ENCODE measurements at places on chromosomes 1 and 21.

DNA sequence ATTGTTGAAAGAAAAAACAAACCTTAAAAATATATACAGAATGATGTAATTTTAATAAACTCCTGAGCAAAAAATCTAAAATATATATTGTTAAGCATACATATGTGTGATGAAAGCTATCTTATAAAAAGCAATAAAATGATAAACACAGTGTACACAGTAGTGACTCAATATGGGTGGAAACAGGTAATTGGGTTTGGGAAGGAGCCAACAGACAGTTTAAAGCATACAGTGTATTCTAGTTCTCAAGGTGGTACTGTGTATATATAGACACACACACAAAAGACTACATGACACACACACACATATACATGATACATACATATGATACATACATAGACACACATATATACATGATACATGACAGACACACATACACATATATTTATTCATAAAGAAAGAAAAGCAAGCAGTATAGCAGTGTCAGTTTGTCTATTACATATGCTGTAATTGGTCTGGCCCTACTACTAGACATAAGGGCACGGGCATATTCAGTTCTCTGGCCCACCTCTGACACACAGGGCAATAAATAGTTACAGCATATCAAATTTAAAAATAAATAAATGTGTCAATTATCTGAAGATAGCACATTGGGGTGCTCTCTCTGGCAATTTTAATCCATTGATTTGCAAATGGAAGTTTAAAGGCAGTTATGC is 330.2 kb downstream of the S1PR1 start:
- DNase-seq, result no peak

DNA sequence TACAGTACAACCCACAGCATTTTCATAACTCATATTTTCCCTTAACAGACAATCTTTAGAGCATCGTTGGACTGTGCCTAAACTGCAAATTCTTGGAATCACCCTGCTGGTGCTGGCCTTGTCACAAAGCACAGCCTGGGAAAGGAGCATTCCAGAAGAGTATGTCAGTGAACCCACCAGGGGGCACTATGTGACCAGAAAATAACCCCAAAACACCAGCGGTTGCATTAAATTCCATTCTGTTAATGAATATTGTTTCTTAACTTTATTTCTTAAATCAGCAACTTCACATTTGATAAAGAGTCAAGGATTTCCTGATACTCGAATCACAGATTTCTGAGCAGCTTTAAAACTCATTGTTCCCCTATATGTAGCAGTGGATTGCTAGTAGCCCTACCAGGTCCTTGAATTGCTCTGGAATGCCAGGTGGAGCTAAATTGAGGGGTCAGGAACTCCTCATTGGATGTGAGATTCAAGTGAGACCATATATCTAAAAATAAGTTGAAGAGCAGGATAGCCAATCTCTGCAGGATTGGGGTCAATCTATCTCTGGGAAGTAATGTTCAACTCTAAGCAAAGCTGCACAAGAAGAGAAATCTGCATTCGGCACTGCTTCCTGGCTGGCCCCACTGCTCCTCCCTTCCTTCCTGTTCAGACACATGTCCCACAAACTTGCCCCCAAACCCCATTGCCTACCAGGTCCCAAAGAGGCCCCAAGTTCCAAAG is 12.7 kb upstream of the RAB4A start:
- no peak for DNase-seq

DNA sequence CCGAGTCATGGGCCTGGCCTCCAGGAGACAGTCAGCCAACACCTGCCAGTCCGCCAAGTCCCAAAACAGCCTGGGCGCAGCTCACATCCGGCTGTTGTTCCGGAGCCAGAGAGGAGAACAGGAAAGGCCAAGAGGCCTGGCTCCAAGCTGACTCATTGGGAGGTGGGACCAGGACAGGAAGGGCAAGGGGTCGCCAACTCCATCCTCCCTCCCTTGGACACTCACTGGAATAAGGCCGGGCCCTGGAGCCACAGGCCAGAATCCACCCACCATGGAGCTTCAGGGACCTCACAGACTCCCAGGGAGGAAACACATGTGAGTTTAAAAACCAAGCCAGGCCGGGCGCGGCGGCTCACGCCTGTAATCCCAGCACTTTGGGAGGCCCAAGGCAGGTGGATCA is 25.1 kb upstream of the CLIC4 start:
- DNase-seq, result no peak

GRCh38 chr1:159958719-159959380 is 4.8 kb upstream of the SLAMF9 start:
- DNase-seq, result no peak

DNA sequence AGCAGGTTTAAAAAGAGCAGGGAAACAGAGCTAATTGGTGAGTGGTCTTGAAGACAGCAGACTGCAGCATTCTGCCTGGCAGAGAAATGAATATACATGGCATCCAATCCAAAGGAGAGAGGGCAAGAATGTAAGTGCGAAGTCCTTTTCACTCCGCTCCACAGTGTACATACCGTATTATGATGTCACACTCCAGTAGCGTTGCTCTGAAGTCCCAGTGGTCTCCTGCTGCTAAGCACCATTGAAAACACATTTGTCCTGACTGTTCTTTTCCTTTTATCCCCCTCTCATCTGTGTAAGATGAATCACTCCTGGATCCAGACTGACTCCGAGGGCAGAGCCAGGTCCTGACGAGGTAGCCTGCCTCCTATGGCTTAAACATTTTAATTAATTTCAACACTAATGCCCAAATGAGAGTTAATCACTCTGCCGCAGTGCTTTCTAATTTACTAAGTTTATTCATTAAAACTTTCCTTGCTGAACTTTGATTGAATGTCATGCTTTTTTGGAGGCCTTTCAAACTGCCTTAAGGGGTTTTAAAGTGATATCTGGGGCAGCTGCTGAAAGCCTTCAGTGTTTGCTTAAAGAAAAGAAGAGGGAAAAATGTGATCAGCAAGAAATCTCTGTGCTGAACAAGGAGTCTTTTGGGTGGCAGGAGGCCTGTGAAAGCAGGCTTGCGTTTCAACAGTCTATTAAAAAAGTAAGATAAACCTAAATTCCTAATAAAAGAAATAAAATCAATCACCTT is 227.2 kb downstream of the ATG4C start:
- no peak for DNase-seq

- DNase-seq, result no peak
Observed at GRCh38 chr1:9700340-9700739, 48.8 kb downstream of the PIK3CD start.

DNA sequence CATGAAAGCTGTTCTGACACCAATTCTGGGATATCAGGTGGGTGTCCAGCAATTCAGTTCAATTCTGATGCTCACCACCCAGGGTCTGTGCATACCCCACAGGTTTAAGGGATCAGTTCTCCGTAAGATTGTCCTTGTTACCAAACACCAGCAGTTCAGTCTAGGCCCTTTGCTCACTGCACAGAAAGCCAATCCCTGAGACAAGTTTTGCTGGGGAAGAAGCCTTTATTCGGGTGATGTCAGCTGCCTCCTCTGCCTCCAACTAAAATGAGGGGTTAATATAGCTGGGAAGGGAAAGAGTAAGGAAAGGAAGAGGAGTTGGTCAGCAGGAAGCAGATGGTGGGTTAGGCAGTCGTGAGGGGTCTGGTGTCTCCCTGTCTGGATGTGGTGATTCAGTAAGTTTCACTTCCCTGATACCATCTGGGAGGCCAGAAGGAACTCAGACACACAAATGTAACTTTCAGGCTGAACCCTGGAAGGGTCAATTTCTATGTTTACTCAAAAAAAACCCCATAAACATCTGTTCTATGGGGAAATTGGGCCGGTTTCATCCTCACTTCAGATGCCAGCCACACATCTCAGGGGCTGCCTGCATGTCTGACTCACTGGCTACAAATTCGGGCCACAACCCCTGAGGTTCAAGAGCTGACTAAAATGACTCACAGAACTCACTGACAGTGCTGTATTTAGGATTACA is 83.3 kb upstream of the PGBD5 start:
- DNase-seq, result no peak

GRCh38 chr1:193730017-193730416 is 543.6 kb upstream of the B3GALT2 start:
- DNase-seq, result no peak

GRCh38 chr21:41152147-41152546 is 15.8 kb upstream of the BACE2 start:
- DNase-seq, result no peak

- DNase-seq, result no peak
Observed at GRCh38 chr1:204672069-204672468, 13.5 kb downstream of the LRRN2 start.

GRCh38 chr1:16903458-16903796 is 7.6 kb downstream of the RNU1-2 start:
- DNase-seq, result no peak

DNA sequence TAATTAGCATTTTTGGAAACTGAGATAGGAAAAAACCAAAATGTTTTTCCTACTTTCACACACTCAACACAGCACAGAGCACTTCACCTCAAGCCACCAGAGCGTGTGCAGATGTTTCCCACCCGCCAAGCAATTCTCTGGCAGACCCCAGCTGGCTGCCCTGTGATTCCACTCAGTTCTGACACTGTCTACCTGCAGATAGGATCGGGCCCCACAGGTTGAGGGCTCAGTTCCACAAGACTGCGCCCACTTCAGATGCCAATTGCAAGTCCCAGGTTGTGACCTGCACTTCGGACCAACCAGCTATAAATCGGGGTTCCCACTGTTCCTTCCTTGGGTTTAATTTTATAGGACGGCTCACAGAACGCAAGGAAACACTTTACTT is 9.9 kb downstream of the KIAA1614 start:
- no peak for DNase-seq

GRCh38 chr21:46222436-46223116 is 6.0 kb downstream of the LSS start:
- DNase-seq, result no peak

DNA sequence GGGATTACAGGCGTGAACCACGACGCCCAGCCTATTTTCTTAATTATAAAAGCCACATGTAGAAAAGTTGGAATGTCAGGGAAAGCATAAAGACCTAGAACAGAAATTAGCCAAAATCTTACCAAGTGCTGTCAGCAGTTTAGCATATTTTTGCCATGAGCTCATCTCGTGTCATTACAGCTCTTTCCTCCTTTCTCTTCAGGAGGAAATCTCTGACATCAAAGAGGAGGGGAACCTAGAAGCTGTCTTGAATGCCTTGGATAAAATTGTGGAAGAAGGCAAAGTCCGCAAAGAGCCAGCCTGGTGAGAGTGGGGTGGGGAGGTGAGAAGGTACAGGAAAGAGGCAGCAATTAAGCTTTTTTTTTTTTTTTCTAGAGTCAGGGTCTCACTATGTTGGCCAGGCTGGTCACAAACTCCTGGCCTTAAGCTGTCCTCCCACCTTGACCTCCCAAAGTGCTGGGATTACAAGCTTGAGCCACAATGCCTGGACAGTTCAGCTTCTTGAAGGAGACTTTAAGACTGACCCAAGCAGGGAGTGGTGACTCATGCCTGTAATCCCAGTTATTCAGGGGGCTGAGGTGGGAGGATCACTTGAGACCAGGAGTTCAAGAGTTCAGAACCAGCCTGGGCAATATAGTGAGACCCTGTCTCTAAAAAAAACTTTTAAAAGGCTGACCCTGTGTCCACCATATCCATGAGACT is 8.4 kb upstream of the BGLAP start:
- DNase-seq, result no peak

GRCh38 chr1:26027716-26028489 is 6.3 kb downstream of the EXTL1 start:
- no peak for DNase-seq

Measured in iPS DF 6.9 (cell line).